ENCODE measurements at places on chromosomes 16 and 17. TPM values are rescaled to one million over a fixed set of nuclear protein-coding genes. Genes with fewer than 3 reads are reported as not detected.

Gene SLC13A2
- total RNA-seq: not detected

Gene MPV17L
- 17.9 TPM for total RNA-seq

Gene DNAH3
- 0.22 TPM for total RNA-seq

Gene VPS35
- 126 TPM for total RNA-seq

Gene MPP2
- total RNA-seq: 67.6 TPM

Gene ZNF624
- 5.5 TPM for total RNA-seq

Gene SHISA9
- 44.3 TPM for total RNA-seq

Gene BLTP2
- 174 TPM for total RNA-seq
